Right forelimb (tissue), 1 donor: ENCODE measurements at places on chromosomes 6 and 20.

DNA sequence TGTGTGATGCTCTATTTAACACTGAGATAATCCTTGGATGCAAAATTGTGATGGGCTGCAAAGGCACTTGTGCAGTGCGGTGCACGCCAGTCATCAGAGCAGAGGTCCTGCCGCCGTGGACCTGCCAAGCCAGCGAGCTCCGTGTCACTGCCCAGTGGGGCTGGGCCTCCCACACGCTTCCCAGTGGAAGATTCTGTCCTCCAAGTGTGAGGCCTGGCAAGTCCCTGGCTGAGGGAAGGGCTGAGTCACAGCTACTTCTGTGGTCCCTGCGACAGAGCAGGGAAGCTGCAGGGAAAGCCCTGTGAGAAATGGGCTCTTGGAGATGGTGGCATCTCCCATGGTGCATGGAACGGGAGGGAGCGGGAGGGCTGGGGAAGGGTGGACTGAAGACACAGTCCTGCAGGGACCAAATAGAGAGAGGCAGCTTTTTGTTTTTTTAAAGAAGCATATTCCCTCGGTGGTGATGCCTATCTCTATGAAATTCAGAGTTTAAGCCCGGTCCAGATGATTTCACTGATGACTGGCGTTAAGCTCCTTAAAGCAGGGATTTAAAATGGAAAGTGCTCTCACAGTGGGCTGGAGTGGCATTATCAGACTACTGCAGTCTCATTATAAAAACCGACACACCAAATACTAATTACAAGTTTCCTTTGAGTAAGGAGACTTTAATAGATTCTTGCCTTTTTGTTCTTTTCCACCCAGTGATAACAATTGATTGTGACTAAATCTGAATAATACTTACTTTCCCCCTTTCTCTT lies 413.7 kb downstream of the QKI start:
- no peak for DNase-seq

GRCh38 chr6:39320363-39320984 lies 2.0 kb downstream of the KCNK16 start:
- DNase-seq = no peak

- no peak for DNase-seq
These were observed 24.5 kb downstream of the CST8 start for GRCh38 chr20:23515250-23515939.

DNA sequence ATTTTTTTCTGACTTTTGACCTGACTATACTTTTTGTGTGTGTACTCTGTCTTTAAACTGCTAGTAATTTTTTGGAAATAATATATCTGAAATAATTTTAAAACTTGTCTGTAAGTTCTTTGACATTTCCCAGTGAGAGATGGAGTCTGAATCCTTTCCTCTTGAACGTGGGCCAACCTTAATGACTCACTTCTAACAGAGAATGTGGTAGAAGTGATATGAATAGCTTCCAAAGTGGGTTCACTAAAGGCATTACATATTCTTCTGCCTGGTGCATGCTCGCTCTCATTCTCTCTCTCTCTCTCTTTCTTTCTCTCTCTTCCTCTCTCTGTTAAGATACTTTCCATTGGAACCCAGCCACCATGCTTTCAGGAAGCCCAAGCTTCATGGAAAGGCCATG lies 108.7 kb upstream of the FERMT1 start:
- DNase-seq = no peak

DNA sequence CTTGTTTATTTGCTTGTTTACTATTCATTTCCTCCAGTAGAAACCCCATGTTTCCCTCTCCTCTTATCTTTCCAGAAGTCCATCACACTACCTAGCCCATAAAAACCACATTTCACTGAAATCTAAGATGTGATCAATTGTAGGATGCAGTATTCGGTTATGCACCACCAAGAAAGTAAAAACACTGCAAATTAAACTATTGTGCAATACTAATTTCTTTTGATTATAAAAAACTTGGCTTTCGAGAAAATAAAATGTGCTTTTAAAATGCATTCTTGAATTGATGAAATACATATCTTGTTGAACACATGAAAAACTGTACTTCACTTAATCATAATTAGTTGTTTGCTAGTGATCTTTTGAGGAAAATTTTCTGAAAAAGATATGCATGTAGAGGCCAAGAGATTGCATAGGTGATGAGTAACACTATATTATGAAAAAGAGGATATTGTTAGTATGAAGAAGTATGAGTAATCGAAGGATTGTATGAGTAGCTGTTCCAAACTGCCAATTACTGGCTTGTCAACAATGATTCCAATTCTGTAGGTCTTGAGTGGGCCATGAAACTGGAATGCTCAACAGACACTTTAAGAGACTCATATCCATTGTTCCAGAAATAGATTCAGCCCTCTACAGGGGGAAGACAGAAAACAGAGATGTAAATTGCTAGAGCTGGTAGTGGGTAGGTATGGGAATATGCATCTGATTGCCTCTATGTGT lies 79.7 kb downstream of the RNF217 start:
- no peak for DNase-seq

- DNase-seq = no peak
These were observed 84.5 kb downstream of the CHD6 start for GRCh38 chr20:41533537-41534136.

- no peak for DNase-seq
These were observed 109.4 kb downstream of the ATXN1 start for GRCh38 chr6:16651871-16652270.

DNA sequence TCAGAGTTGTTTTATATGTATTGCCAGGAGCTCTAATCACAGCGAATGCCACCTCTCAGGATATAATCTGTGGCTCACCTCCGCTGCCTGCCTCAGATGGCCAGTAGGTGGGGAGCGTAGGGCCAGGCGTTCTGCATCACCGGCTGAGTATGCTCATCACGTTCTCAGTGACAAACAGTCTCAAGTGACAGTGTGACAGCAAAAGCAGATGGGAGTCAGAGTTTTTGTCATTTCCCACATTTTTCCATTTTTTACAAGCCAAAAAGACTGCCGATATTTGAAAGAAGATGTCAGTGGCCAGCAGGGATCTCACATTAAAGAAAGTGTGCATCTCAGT lies 208.7 kb downstream of the ALDH8A1 start:
- DNase-seq = no peak

GRCh38 chr6:135268740-135269139 lies 87.6 kb downstream of the MYB start:
- DNase-seq = no peak

DNA sequence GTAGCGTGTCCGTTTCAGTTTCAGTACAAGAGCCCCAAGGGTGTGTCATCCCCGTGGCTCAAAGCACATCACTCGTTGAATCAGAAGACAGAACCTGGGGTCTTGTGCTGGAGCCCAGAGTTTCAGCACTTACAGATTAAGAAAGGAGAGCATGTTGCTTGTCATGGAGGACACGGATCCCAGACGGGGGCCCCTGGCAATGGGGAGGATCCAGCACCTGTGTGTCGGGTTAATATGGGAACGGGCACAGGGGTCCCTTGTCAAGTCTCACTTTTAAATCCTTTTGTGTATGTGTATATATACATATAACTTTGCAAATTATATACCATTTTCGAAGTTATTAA lies 23.4 kb downstream of the THBS2 start:
- no peak for DNase-seq

- peak; percentile 98 for DNase-seq
These were observed 461 bp upstream of the GID8 start for GRCh38 chr20:62937268-62938104.

DNA sequence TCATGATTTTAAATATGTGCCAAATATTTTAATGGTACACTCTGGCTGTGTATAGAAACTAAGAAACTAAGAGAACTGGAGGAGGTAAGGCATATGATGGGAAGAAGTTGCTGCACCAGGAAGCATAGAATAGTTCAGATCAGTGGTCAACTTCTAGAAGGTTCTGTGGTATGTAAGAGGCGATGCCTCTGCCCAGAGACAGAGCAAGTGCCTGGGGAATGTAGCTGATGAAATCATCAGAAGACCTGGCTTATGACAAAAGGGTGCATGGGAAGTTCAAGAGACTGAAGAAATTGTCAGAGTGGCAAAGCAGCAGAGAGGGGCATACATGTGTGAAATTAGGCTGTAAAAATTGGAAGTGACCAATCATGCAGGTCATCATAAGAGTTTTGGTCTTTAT lies 580.8 kb downstream of the BMP2 start:
- no peak for DNase-seq

DNA sequence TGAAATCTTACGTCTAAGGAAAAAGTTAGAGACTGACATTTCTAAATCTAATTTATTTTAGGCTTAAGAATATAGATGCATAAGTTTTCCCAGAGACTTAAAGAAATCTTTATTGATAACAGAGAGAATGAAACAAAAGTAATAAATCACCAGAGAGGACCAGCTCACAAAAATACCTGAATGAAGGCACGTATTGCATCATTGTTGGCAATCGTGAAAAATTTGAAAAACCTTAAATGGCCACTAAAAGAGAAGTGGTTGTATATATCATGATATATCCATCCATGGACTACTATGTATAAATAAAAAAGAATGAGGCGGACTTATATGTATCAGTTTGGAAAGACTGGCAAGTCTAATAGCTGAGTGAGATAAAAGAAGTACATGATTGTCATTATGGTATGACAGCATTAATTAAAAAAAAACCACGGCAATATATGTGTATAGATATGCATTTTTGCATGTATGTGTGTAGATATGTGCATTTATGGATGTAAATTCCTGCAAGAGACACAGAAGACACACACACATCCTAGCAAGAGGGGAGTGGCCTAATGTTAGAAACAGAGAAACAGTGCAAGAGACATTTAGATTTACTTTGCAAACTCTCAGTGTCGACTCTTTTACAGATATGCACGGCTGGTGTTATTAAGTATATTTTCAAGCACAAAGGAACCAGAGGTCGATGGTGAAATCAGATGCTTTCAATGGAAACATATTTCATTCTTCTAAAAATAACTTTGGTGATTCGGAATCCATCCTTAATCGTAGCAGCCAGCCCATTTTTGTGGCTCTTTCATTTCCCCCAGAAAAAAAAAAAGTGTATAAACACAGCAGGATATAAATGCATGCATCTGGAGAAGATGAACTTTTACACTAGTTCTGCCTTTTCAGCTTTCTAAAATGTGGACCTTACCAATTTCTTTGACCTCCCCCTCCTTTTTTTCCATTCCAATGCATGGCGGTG lies 156.1 kb upstream of the SALL4 start:
- no peak for DNase-seq

GRCh38 chr20:8601542-8601912 lies 467.4 kb upstream of the PLCB4 start:
- no peak for DNase-seq

GRCh38 chr6:12296604-12297003 lies 6.4 kb downstream of the EDN1 start:
- DNase-seq = no peak

DNA sequence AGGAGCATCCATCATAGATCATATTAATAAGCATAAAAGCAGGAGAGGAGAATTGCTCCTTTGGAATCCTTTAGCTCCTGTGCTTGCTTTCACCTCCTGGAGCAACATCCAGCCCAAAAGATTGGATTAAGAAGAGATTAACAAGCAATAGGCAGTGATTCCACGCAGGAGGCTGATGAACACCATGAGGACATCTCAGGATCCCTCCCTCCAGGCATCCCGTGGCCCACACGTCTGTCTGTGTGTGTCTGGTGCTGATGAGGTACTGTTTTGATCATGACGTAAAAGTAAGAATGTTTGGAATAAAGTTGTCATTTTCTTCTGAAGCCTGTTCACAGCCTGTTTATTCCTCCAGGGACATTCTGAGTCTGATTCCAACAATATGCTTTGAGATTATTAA lies 185.5 kb upstream of the MYLIP start:
- DNase-seq = no peak

- no peak for DNase-seq
These were observed 994.6 kb upstream of the ADGRB3 start for GRCh38 chr6:67640484-67640883.

- peak; percentile 23 for DNase-seq
These were observed 10.5 kb downstream of the NPEPL1 start for GRCh38 chr20:58702859-58703648.

- DNase-seq = no peak
These were observed 70.8 kb upstream of the AHI1 start for GRCh38 chr6:135568379-135568778.

- no peak for DNase-seq
These were observed 971 bp downstream of the NFKBIE start for GRCh38 chr6:44264154-44265006.

- DNase-seq = no peak
These were observed 191.0 kb downstream of the UNC5CL start for GRCh38 chr6:40848038-40848437.

GRCh38 chr6:25350573-25350972 lies 71.4 kb downstream of the CARMIL1 start:
- DNase-seq = no peak

DNA sequence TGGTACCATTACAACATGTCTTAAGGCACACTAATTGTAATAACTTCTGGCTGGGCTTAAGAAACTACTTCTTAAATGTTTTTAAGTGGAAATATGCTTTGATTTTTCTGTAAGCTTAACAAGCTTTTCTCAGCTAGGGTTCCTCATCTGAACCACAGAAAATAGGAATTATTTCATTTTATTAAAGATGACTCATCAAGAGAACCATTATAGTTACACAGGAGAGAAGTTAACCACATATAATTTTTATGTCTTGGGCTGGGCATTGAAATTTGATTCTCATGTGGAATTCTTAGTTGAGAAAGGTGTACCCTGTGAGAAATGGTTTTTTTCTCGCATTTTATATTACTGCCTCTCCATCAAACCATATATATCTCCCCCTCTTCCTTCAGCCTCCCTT lies 75.1 kb downstream of the QKI start:
- no peak for DNase-seq

GRCh38 chr20:47696856-47697255 lies 88.4 kb downstream of the SULF2 start:
- no peak for DNase-seq

- no peak for DNase-seq
These were observed at the start of gene MCHR2 for GRCh38 chr6:99993533-99994251. MCHR2 (minus strand) TSS chr6:99994223; CDS start chr6:99956147, 38,076 bp downstream.

DNA sequence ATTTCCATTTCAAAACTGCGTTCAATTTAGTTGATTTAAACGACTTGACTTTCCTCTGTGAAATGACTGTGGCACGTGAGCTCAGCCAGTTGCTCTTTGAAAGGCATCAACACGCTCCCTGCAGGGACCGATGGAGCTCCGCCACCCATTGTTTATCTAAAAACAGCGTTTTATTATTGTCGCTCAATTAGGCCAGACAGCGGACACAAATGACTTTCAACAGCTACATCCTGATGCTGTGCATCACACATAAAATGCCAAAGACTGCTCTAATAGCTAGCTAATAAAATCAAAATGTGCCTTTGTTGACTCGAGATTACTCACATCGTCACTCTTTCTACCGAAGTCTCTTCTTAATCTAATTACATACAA lies 332.5 kb downstream of the CD83 start:
- no peak for DNase-seq

DNA sequence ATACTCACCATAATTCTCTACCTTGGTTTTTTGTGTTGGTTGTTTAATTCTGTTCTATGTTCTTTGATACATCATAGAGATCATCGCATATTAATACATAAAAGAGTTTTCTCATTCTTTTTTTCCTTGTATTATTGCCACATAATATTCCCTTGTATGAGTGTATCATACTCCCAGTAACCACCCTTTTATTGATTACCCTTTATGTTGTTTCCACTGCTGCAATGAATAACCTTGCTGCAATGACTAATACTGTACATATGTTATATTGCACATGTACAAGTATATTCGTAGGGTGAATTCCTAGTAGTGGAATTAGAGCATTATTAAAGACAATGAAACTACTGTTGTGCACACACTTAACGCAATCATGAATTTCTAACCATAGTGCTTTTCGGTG lies 9.1 kb upstream of the SF3B5 start:
- DNase-seq = no peak
